Esophagus squamous epithelium (tissue), 5 donors: ENCODE measurements at places on chromosomes 5 and 9.

- no peak for DNase-seq
These were observed 14.9 kb downstream of the IL4 start for GRCh38 chr5:132688536-132689339.

- no peak for DNase-seq
These were observed 99.1 kb upstream of the CKMT2 start for GRCh38 chr5:81134066-81134465.

DNA sequence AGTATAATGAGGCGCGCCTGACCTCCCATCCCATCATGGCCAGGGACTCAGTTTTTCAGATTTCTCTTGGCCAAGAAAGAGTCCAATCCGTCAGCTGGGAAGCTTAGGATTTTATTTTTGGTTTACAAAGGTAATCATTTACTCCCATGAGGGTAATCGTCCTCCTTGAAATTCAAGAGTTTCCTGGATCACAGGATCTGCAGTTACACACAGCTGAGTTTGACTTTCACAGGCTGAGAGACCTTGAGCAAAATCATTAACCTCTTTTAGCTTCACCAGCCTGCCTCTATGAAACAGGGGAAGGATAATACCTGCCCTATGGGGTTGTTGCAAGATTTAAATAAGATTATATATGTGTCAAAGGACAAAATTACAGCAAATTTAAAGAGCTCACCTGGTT lies 15.4 kb upstream of the AK3 start:
- no peak for DNase-seq

DNA sequence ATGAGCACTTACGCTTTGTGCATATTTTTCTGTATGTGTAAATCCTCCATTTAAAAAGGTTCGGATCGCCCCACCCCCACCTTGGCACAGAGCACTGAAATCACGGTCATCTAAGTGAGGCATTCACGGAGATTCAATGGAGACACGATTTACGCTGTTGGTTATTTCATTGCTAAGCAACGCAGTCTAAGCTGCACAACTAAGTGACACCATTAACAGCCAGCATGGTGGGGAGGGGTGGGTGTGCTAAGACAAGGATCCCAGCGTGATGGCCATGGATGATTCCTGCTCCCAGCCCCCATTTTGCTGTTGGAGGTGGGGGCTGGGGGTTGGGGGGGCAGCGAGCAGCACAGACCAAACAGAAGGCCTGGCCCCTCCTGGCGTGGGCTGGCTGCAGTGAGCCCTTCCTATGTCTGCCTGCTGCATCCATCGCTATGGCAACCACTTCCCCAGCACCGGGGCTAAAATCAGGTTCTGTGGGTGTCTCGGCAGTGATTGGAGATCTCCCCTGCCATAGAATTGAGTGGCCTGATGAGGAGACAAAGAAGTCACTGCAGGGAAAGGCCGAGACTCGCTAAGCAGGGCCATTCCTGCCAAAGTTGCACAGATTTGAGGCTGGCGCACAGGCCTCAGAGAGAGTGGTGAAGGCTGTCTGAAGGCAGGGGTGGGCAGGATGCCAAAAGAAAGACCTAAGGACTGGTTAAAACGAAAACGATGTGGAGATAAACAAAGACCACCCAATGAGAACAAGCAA lies 14.3 kb upstream of the MARCHF6 start:
- DNase-seq: no peak

GRCh38 chr5:172288465-172288864 lies 4.9 kb upstream of the UBTD2 start:
- DNase-seq: no peak

DNA sequence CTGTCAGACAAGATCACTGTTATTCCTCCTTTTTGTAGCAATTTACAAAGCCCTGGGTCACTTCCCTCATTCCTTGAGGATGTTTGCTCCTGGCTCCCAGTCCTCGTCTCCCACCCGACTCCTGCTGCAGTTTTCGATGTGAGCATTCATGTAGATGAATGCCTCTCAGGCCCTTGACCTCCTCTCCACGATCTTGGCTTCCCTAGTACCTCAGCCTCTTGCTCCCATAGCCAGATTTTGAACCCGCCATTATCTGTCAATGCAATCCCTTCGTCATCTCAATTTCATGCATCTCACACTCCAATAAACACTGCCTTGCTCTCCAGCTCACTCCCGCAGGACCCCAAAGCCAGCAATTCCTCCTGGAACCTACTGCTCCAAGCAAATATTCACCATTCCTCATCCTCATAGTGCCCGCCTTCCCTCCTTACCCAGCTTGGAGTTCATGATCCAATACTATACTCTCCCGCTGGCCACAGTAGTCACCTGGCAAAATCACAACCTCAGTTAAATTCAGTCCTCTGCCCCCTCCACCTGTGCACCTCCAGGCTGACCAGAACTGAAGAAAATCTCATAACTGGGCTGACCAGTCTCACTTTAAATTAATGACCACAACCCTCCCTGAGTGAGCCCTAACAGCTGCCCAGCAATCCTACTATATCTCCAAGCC lies 35.1 kb upstream of the JADE2 start:
- no peak for DNase-seq

- DNase-seq: no peak
These were observed 207.8 kb downstream of the KDM4C start for GRCh38 chr9:6965566-6965965.

GRCh38 chr5:130795037-130795436 lies 370.0 kb downstream of the HINT1 start:
- DNase-seq: no peak

- DNase-seq: no peak
These were observed 860 bp upstream of the MARCHF6 start for GRCh38 chr5:10352430-10353240.

DNA sequence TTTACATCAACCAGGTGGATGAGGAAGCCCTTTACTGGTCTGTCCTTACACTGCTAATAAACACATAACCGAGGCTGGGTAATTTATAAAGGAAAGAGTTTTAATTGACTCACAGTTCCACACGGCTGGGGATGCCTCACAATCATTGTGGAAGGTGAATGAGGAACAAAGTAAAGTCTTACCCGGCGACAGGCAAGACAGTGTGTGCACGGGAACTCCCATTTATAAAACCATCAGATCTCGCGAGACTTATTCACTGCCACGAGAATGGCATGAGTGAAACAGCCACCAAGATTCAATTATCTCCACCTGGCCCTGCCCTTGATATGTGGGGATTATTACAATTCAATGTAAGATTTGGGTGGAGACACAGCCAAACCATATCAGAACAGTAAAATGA lies 67.3 kb upstream of the GRAMD2B start:
- no peak for DNase-seq

GRCh38 chr5:58963361-58963760 lies 380.5 kb downstream of the RAB3C start:
- DNase-seq: no peak

DNA sequence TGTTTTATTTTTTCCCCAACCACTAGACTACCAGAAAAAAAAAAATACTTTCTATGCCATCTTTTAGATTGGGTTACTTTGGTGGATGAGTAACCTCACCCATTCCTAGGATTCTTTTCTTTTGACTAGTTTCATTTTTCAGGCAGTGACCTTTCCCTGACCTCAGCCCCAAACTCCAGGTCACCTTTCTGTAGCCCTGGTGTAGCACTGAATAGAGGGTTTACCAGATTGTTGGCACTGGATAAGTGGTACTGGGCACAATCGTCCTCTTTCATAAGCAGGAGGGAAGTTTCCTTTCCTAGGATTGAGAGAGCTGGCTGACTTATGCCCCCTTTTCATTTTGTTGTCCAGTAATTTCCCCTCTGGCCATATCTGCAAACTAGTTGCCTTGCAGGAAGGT lies 169.4 kb upstream of the TMEM161B start:
- no peak for DNase-seq

GRCh38 chr5:174533751-174534241 lies 190.6 kb upstream of the MSX2 start:
- no peak for DNase-seq

GRCh38 chr9:94783102-94783682 lies 56.7 kb downstream of the AOPEP start:
- peak; percentile 23 for DNase-seq

DNA sequence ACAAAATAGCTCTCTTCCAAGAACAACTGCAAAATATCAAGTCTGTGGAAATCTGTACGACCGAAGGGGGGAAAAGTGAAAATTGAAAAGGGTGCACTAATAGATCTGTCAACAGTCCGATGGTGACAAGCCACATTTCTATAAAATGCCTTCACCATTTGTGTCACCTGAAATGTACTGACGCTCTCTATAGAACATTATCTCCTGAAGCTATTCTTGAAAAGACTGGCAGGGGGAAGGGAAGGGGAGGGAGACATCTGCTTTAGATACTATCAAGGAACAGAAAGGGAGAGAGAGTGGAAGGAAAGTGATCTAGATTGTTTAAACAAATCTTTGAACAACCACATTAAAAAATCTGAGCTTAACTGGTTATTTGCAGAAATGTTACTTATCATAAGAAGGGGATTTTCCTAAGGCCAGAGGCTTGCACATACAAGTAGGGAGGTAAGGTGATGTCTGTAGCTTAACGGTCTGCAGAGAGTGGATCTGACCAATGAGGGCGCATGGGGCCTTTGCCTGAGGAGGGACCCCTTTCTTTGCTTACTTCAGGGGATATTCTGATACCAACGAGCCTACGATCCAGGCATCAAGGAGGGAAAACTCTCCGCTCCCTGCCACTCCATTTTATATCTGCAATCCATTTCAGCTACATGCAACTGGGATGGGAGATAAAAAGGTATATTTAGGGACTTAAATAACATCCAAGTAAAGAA lies 92.1 kb downstream of the CRB2 start:
- DNase-seq: no peak

DNA sequence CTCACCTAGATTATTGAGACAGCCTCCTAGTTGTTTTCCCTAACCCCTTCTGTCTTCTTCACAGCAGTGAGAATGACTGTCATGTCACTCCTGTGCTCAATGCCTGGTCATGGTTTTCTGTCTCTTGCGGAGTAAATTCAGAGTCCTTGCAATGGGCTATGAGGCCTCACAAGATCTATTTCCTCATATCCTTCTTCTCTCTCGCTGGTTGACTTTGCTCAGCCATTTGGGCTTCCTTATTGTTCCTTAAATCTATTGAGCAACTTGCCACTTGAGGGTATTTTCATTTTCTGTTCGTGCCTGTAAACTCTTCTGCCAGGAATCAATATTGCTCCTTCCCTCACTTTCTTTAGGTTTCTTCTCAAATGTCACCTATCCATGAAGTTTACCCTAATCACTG lies 9.0 kb downstream of the PPP3R2 start:
- no peak for DNase-seq

GRCh38 chr9:129835860-129836223 lies 584 bp downstream of the USP20 start:
- DNase-seq: no peak

DNA sequence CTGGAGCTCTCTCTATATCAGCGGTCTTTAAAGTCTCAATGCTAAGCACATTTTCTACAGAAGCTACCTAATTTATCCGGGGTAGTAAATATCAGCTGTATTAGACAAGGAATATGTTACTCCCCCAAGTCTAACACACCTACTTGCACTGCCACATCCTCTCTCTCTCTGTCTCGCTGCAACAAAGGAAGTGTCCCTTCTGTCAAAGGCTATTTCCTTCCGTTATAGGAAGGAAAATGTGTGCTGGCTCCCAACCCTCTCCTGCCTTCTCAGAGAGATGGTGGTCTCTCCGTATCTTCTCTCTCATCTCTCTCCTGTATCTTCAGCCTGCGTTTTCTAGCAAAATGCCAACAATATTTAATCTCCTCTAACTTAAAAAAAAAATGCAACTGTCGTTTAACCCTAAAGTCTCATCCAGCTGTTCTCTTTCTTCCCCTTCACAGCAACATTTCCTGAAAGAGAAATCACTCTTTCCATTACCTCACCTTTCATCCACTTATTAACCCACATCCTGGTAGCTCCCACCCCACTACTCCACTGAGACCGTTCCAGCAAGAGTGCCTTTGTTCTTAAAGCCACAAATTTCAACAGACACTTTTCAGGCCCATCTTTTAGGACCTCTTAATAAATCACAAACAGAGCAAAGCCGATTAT lies 2.3 kb downstream of the TTF1 start:
- no peak for DNase-seq

- DNase-seq: no peak
These were observed 164.8 kb downstream of the MACROH2A1 start for GRCh38 chr5:135234242-135234641.

DNA sequence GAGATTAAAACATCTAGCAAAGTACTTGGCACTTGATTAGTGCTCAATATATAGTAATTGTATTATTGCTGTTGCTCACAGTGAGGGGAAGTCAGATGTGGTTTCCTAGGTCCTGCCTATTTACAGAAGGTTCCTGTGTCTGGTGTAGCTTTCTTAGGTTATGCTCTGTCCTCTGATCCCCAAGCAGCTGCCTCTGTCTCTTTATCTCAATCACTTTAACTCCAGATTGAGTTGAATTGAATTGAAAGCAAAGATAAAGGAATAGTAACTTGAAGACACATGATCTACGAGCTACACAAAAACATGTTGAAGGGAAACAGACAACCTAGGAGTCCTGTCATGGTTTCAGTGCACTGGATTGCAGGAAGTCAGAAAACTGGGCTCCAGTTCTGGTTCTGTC lies 113.9 kb upstream of the ADAMTSL1 start:
- no peak for DNase-seq

- DNase-seq: no peak
These were observed 51.8 kb upstream of the TLE1 start for GRCh38 chr9:81741103-81741502.

- DNase-seq: no peak
These were observed 37.4 kb upstream of the GRAMD2B start for GRCh38 chr5:126385524-126386502.

DNA sequence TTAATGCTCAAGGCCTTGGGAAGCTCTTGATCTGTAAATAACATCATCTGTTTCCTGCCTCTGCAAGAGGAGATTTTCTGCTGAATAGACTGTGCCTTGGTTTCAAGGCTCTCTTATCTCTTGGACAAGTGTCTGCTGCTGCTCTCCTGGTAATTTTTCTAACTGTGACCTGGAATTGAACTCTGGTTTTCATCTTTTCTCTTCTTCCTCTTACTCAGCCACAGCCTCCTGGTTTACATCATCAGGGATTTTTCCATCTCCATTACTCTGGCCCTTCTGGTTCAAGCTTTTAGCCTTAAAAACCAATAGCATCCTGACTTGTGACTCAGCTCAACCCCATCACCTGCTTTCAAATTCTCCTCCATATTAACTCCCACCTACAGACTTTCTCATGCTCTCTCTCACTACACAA lies 49.6 kb upstream of the ITGA1 start:
- DNase-seq: no peak

- no peak for DNase-seq
These were observed 40.8 kb upstream of the FSTL4 start for GRCh38 chr5:133652951-133653759.

DNA sequence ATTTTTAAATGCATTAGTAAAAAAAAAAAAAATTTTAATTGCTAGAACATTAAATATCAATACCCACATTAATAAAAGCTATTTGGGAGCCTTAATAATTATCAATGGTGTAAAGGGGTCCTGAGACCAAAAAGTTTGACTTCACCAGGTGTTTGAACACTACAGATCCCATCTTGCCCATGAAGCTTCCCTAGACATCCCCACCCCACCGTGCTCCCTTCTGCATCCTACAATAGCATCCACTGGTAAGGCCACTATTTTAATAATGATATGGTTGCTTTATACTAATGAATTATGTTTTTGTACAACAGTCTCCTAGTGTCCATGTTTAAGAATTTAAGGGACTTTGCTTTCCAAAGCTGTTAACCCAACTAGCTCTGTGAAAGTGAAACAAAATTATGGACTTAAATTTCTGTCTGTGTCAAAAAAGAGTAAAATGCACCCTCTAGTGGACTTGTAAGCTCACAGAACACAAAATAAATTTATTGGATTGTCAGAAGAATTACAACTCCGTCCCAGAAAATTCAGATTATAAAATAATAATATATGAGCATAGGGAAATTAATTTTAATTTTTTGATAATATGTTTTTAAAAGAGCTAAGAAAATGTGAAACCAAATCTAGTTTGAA lies 76.0 kb downstream of the ARL15 start:
- no peak for DNase-seq
